ENCODE measurements at places on chromosomes 5 and 9.

DNA sequence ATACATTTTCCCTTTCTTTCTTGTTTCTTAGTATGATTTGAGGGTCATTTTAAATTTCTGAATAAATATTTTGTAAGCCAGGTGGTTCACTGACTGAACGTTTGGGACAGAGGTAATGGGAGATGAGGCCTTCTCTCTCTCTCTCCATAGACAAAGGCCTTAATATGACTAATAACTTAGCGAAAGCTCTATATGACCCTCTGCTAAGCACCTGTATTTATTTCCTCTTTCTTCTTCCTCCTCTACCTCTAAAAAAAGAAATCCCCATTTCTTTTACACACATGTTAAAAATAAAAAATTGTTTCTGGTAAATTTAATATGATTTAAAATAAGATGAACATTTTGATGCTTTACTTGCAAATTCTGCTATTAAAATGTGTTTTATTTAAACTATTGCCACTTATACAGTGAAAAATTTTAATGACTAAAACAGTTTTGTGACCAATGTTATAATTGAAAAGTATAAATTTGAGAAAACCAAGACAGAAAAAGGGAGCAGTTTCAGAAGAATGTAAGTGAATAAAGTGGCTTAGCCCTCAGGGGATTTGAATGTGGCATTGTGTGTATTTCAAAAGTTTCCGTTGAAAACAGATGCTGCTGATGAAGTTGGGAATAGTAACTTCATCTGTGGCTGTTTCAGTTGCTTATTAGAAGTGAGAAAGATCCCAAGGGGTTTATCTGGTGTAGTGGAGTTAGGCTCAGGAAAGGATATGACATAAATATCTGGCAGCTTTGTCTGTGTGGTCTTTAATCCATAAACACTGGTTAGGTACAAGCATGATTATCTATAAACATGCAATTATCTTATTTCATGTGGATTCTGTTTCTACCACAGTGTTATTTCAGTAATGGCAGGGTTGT lies 128.6 kb upstream of the GRHPR start:
- peak; percentile 59 for DNase-seq

DNA sequence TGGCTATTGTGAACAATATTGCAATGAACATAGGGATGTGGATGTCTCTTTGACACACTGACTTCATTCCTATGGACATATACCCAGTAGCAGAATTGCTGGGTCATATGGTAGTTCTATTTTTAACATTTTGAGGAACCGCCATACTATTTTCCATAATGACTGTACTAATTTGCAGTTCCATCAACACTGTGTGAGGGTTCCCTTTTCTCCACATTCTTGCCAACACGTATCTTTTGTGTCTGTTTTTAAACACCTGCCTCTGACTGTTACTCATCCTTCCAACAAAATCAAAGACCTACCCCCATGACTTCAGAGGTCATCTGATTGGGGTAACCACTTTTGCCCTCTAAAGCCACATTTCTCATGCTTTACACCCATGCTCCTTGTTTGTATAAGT lies 133.5 kb downstream of the MED27 start:
- no peak for DNase-seq

DNA sequence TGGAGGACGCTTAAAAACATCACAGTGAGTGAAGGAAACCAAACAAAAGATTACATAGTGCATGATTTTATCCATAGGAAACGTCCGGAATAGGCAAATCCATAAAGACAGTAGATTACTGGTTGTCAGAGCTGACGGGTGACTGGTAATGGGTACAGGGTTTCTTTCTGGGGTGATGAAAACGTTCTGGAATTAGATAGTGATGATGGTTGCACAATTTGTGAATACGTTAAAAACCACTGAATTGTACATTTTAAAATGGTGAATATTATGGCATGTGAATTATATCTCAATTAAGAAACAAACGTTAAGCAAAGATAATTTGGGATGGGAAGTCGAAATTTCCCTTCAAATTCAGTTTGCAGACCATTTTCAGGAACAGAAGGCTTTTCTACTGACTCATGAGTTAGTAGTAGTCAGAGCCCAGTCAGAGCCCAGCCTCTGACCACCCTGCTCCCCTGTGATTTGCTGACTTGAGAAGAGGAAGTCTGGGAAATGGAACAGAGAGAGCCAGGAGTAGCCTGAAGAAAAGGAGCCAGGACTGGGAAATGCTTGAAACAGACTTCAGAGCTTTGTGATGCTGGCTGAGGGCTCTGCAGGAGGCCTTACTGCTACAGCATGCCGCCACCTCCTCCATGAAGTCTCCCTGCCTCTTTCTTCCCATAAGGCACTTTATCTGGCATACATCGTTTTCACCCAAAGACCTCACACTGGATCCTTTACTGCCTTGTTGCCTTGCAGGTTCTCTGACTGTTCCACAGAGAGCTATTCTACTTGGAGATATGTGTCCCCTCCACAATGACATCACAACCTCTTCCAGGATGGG lies 46.4 kb upstream of the CTNNA1 start:
- DNase-seq: peak; percentile 92

DNA sequence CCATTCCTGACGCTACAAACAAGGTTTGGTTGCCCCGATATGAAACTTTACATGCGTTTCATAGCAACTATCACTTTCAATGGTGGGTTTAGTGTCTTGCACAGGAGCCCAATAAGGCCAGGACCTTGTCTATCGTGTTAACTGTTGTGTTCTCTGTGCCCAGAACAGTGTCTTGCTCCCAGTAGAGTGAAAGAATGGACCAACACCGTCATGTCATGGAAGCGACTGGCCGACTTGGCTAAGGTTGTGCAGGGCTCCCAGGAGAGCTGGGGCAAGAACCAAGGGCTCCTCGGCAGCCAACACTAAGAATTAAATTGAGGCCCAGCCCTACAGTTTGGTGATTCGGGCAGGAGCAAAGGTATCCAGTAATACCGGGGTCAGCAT lies 498 bp upstream of the ARHGEF37 start:
- no peak for DNase-seq

Measured in cardiac fibroblast (primary cell).